ENCODE measurements at places on chromosomes 6 and 20. TPM values are rescaled to one million over a fixed set of nuclear protein-coding genes. Genes with fewer than 3 reads are reported as not detected.

GRCh38 chr6:161257793-161258457 lies 15.9 kb downstream of the AGPAT4 start:
- DNase-seq = no peak

FAM83B gene
- 0.77 TPM for polyA plus RNA-seq

- no peak for DNase-seq
Measured at GRCh38 chr6:38117281-38117680, 297.8 kb downstream of the ZFAND3 start.

GRCh38 chr6:26055719-26056582 lies 31.3 kb upstream of the HFE start:
- DNase-seq = peak; percentile 97

- DNase-seq = no peak
Measured at GRCh38 chr6:148935705-148936435, 189.0 kb downstream of the UST start.

- no peak for DNase-seq
Measured at GRCh38 chr6:47680051-47680450, 18.3 kb upstream of the ADGRF4 start.

GRCh38 chr20:32453467-32454163 lies 95.5 kb downstream of the ASXL1 start:
- DNase-seq = no peak

PCSK2 gene
- polyA plus RNA-seq = 0.54 TPM

GRCh38 chr6:108667993-108668392 lies 107.3 kb downstream of the FOXO3 start:
- DNase-seq = no peak

GRCh38 chr6:28212510-28213212 lies 12.4 kb upstream of the ZSCAN9 start:
- DNase-seq = peak; percentile 62

GRCh38 chr6:1552296-1552761 lies 57.4 kb upstream of the FOXC1 start:
- no peak for DNase-seq

- peak; percentile 82 for DNase-seq
Measured at GRCh38 chr20:33465481-33466302, 22.1 kb upstream of the SNTA1 start.

DNA sequence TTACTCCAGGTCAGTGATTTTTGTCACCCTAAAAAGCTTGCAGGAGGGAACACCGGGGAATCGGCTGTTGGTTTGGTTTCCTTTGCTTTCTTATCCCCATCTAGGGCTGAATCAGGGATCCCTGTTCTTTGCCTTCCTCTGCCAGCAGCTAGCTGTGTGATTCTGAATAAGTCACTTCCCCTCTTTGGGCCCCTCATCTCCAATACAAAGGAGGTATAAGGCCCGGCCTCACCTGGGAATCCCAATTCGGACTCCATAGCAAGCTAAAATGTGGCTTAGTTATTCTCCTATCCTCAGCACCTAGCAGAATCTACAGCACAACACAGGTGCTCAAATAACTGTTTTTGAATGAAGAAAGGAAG lies 18.5 kb upstream of the ARMC12 start:
- DNase-seq = no peak

LPA gene
- not detected for polyA plus RNA-seq

DNA sequence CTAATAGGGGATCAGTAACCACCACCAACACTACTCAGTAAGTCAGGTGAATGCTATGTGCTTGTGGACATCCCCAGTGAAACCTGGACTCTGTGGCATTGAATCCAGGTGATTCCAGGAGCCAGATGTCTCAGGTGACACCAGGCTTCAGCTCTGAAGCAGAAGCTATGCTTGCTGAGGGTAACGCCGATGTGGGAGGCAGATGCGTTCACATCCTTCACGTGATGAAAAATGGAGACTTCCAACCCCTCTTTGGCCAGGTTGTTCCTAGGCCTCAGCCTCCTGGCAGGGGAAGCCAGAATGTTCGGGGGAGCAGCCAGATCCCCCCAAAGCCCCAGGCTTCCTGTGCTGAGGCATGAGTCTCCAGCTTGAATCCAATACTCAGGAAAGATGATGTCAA lies 209.8 kb upstream of the PDE10A start:
- DNase-seq = no peak

GRCh38 chr6:5958921-5959320 lies 47.8 kb downstream of the NRN1 start:
- DNase-seq = peak; percentile 29
